ENCODE measurements at places on chromosomes 5 and 9.

GRCh38 chr5:170338291-170338690, 40.7 kb upstream of the LCP2 start:
- no peak for DNase-seq

- no peak for DNase-seq
Measured at GRCh38 chr5:37211661-37212060, 37.5 kb downstream of the CPLANE1 start.

GRCh38 chr5:69224520-69224919, 10.2 kb upstream of the CDK7 start:
- DNase-seq: no peak

DNA sequence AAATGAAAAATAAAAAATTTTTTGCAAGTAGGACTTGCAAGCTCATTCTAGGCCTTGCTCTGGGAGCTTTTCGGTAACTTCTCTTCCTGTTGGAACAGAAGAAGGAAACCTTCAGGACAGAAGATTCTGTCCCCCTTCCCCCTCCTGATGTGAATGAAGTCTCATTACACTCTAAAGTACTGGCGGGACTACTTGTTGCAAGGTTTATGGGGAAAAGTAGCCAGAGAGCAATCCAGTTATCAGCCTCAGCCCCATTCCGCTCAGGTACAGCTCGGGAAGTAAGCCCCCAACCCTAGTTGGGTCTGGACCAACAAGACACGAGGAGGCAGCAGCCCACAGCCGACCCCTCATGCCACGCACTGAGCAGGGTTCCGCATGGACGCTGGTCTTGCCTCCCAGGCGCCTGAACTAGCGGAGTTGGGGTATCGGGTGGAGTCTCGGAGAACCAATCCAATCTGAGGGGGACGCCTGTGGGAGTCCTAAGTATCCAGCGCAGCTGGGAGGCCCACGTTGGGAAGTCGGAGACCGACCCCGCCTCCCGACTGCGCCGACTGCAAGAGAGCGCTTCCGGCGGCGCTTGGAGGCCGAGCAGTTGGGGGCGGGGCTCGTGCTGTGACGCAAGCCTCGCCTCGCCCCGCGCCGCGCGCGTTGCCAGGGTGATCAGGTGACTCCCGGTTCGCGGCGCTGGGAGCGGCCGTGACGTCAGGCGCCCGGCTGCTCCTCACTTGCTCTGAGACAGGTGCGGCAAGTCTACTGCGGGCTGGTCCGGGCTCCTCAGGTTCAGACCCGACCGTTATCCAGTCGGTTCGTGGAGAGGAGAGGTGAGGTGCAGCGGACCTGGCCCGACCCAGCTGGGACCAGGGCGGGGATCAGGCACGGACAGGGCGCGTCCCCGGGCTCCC, at the start of gene CYSTM1:
TSS of gene CYSTM1 (plus strand) at position 724 of the 902 bp plus-strand sequence. CDS start 19,278 bp downstream, outside the sequence.
- peak; percentile 63 for DNase-seq

GRCh38 chr9:35646153-35646532, 4.6 kb downstream of the SIT1 start:
- no peak for DNase-seq

- no peak for DNase-seq
Measured at GRCh38 chr9:8613346-8613825, 813.8 kb upstream of the DMAC1 start.

GRCh38 chr5:42591015-42591414, 165.6 kb upstream of the CCDC152 start:
- no peak for DNase-seq

- no peak for DNase-seq
Measured at GRCh38 chr9:18805386-18805785, 227.6 kb downstream of the SAXO1 start.

DNA sequence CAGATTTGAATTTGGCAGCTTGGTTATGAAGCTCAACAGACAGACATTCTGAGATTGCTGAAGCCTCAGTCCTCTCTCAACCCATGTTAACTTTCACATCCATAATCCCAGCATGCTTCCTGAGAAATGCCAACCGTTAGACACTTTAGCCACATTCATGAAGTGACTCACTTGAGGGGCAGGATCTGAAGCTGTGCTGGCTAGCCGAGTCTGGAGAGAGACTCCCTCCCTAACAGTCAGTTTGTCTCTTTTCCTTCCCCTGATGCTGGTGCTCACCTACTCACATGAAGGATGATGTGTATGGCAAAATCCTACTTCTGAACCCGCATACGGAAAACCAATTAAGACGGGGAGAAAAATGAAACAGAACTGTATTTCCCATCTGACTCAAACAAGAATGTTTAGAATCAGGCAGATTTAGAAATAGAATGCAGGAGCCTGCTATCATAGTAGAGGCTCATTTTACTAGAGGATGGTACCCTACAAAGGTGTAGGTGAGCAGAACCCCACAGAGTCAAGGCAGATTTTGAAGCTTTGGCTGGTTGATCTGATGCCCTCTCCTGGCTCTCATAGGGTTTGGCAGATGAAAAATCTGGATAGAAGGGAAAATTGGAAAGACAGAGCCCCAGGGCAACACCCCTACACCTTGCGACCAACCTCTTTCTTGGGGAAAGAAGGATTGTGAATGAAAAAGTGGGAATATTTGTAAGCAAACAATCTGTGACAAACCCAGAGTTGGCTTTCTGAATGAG, 150.9 kb upstream of the LHFPL2 start:
- no peak for DNase-seq

- no peak for DNase-seq
Measured at GRCh38 chr5:36705055-36705454, 98.6 kb downstream of the SLC1A3 start.

GRCh38 chr5:131475541-131475941, 159.5 kb downstream of the RAPGEF6 start:
- DNase-seq: no peak

GRCh38 chr5:142972064-142972570, 201.9 kb downstream of the ARHGAP26 start:
- DNase-seq: no peak

- DNase-seq: no peak
Measured at GRCh38 chr9:89879701-89880100, 274.9 kb downstream of the GADD45G start.

DNA sequence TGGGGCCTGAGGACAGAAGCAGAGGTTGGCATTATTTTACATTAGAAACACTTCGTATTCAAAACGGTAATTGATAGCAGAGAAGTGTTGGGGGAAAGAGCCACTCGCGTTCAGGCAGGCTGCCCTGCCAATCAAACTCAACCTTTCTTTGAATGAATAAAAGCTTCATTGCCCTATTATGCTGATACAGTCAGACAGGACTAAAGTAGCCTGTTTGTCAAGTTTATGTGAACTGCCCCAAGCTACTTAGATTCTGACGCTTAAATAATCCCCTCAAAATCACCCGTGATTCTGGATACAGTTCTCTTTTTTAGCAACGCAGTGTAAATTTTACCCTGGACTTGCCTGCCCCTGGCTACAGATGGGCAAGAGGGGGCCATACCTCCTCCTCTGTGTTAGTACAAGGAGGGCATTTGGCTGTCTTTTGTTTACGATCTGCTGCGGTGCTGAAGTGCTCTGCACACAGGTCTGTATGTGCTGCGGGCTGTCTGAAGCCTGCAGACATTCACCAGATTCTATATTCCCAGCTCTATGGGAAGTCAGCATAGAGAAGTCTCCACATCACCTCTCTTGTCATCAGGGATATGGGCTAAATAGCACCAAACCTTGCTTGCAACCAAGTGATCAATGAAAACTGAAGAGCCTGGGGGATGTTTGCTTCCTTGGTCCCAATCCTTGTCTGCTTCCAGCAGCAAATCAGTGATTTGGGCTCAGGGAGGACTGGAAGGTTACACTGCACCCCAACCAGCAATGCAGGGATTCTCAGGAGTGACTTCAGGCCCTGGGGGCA, 218.4 kb downstream of the EBF1 start:
- no peak for DNase-seq

DNA sequence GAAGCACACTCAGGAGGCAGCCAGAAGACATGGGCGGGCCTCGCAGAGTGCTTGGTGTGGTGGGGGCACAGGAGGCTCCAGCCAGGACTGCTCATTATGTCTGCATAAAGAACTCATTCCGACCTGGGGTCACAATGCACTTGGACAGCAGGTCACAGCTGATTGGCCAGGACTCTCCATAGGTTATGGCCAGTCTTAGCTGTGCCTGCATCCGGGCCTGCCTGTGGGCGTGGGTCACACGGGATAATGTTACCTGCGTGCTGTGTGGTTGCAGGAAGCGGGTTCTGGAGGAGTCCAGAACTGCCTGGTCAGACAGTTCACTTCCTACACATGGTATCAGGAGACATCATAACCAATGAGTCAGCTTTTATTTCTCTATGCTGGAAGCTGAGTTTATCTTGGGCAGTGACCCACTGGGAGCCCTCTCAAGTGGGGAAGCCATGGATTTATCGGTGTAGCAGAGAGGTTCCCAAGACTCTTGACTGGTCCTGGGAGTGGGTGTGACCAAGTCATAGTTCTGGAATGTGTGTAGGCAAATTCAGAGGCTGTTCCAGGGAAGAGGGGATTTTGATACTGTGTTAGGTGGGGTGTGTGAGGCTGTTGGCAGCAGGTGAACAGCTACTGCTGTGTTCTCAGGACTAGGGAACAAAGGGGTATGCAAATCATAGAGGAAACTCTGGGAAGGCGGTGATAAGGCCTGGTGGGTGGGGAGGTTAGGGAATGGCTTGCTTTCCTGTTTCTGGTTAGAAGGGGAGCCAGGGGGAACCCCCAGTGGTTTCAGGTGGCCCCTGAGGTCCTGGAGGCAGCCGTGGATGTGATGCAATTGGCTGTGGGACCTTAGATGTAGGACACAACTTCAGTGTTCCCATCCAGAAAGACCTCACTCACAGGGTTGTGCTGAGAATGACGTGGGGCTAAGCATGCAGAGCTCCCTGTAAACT, 51.3 kb downstream of the ARHGEF37 start:
- DNase-seq: no peak

DNA sequence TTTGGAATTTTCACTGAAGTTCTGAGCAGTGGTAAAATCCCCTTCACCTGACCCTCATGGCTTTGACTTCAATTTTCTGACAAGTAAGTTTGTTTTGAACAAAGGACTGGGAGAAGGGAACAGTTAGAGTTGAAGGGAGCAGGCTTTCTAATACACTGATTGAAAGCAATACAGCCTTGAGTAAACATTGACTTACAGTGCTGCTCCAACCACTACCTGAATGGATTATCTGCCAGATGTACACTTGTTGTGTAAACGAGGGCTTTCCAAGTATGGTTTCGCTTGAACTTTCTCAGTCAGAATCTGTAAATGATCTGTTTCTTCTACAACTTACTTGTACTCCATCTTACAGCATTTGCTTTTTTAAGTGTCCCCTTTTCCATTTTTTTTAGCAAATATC, 1414.9 kb upstream of the NUDT12 start:
- DNase-seq: no peak

GRCh38 chr5:79330071-79330470, 94.1 kb downstream of the JMY start:
- DNase-seq: no peak

- no peak for DNase-seq
Measured at GRCh38 chr9:125626187-125626586, 80.8 kb downstream of the MAPKAP1 start.

- no peak for DNase-seq
Measured at GRCh38 chr5:79578876-79579275, 33.4 kb upstream of the TENT2 start.

DNA sequence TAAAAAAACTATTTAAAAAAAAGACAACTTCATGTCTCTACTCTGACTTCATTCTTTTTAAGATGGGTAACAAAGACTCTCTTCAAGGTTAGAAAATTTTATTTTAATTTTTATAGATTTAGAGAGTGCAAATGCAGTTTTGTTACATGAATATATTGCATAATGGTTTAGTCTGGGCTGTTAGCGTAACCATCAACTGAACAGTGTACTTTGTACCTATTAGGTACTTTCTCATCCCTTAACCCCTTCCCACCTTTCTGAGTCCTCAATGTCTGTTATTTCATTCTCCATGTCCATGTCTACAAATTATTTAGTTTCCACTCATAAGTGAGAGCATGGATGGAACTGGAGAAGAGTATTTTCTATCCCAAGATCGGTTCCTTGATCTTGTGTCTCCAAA, 16.8 kb downstream of the TLR4 start:
- DNase-seq: no peak

DNA sequence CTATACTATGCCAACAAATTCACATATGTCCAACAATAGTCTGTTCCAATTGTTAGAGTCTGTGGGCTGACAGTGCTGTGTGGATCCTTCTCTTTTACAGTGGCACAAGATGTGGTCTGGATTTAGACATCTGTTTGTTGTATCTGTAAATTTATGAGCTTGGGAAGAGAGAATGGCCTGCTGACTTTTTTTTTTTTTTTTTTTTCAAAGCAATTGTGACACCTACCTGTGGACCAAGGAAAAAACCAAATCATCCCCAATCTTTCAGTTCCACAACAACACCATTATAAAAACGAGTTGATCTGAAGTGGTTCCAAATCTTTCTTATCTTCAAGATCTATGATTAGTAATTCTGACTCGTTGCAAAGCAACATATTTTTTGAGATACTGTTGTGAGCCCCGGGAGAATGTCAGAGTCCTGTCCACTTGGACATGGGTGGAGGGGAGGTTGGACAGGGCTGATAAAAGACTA, 4.9 kb downstream of the IRX2 start:
- no peak for DNase-seq

DNA sequence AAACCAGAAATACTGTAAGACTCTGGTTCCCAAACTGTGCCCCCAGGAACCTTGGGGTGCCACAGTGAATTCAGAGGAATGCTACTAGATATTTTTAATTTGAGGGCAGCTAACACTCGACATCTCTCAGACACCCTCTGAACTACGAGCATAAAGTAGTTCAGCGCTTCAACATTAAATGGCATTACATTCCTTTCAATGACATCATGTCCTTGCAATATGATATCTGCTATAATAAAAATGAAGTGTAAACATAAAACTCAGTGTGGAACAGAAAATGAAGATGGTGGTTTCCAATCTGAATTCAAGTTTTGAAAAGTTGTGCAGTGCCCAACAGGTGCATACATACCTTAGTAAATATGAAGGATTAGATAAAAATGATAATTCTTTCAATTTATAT, 116.1 kb downstream of the LPAR1 start:
- no peak for DNase-seq

All from NCI-H2081 treated with DMSO at 0.1 percent for 48 hours (cell line).